Activated T-cell treated with anti-CD3 and anti-CD28 coated beads for 24 hours (primary cell): ENCODE measurements at places on chromosomes 1 and 21.

DNA sequence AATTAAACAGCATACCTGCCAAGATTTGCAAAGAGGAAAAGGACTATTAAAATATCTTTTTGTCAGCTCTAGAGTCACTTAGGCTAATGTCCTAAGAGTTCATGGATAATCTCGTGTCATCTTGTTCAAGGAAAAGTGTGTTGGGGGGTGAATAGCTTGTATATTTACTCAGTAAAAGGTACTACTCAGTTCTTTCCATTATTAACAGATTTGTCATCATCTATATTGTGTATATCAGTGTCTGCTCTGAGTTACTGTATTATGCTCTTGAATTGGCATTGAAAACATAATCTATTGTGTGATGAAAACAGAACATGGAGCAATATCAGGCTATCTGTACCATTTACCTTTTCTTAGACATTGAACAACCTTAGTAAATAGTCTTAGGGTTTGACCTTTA lies 41.9 kb downstream of the SMG7 start:
- no peak for DNase-seq

DNA sequence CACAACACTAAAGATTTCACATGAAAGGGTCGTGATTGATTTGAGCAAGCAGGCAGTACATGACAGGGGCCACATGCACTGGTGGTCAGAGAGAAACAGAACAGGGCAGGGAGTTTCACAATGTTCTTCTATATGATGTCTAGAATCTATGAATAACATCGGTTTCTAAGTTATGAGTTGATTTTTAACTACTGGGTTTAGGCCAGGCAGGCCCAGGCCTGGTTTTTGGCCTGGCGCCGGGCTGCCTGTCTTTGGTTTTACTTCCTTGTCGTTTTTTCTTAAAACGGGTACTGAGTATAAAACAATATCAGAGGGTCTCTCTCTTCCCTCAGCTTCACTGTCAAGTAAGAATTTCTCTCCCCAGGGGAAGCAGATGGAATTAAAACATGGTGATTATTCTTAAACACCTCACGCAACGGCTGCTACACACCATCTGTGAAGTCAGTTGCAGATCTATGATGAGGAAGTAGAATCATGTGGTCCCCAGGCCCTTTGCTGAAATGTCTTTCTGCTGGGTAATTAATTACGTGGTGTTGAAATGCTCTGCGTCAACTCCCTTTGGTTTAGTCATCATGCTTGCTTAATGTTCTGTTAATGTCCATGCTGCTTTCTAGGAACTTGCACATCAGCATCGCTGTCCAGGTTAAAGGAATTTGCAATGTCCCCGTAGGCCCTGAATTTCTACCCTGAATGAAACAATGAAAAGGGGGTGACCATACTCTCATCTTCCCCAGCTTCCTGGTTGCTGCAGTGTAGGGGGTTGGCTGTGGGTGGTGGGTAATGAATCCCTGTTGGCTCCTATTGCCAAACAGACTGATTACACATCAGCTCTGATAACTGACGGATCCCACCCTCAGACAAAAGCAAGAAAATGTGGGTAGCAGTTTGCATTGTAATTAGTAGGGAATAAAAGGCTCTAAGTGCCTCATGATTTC lies 70.3 kb downstream of the SERINC2 start:
- no peak for DNase-seq

GRCh38 chr1:184956999-184957700 lies 17.2 kb downstream of the NIBAN1 start:
- no peak for DNase-seq

- DNase-seq = no peak
These were observed 240.5 kb downstream of the TGFB2 start for GRCh38 chr1:218585511-218586184.

DNA sequence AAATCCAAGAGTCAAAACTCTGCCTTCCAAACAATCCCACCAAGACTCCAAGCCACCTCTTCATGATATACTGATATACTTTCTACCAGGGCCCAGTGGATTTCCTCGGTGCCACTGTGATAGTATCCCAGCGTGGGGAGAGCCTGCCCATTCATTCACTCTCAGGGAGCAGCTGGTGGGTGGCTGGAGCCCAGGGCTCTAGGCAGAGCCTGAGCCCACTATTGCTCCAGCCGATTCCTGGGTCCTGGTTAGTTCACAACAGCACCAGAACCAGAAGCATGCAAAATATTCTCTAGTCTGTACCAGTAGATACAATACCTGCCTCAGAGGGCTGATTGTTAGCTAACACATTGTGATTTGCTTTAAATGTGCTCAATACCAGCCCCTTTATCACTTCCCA lies 831 bp downstream of the CSRP1 start:
- DNase-seq = no peak
